ENCODE measurements at places on chromosomes 4 and X.

DNA sequence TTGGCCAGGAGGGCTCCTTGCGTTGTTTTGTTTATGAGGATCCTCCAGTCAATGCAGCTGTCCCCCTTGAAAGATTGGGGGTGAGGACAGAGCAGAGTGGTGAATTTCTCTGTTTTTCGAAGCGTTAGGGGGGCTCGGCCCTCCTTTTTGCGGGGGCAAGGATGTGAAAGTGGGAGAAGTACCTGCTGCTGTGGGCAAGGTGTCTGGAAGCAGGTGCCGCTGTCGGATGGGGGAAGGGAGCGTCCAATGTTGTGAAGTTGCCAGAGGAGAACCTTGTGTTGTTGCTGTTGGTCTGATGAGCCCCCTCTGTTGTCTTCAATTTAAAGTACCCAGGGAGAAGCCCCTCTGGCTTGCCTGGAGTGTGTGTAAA, 613 bp downstream of the GLRB start:
- DNase-seq = no peak
- peak overlapping the region; percentile 71 for H3K4me3 ChIP-seq
- H3K27ac ChIP-seq = no peak overlapping the region

DNA sequence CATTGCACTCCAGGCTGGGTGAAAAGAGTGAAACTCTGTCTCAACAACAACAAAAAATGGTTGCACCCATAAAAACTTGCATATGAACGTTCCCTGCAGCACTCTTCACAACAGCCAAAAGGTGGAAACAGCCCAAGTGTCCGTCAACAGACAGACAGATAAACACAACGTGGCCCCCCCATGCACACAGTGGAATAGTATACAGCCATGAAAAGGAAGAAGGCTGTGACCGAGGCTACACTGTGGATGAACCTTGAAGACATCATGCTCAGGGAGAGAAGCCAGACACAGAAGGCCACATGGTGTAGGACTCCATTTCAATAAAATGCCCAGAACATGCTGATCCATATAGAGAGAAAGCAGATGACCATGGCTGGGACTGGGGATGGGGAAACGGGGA, 33.5 kb upstream of the ASMTL start:
- H3K4me3 ChIP-seq = no peak overlapping the region
- peak overlapping the region; percentile 65 for H3K27ac ChIP-seq
- no peaks in the 10 kb centered on the region for H3K36me3 ChIP-seq
- no peaks in the 10 kb centered on the region for H3K27me3 ChIP-seq

- H3K4me1 ChIP-seq = no peaks in the 10 kb centered on the region
- no peak overlapping the region for H3K27ac ChIP-seq
- H3K36me3 ChIP-seq = no peaks in the 10 kb centered on the region
- DNase-seq = no peak
Observed at GRCh38 chr4:111930659-111931058, 214.6 kb upstream of the FAM241A start.

GRCh38 chr4:18691431-18692200, 670.1 kb upstream of the LCORL start:
- no peaks in the 10 kb centered on the region for H3K27me3 ChIP-seq
- no peak overlapping the region for H3K4me3 ChIP-seq
- no peaks in the 10 kb centered on the region for H3K4me1 ChIP-seq
- no peak overlapping the region for H3K27ac ChIP-seq

DNA sequence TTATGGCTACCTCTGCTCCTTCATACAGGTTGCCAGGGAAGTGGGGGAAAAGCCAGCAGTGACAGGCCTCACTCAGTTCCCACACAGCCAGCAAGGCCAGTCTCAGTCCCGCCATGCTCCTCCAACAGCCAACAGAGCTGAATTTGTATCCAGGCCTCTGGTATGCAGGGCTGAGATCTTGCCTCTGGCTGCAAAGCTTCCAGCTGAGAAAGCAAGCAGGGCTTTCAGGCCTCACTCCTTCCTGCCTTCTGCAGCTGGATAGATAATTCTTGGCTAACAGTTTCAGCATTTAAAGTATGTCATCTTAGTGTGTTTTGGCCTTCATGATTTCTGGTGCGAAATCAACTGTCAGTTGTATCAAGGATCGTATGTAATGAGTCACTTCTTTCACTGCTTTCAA, 103.6 kb downstream of the GNL3L start:
- H3K36me3 ChIP-seq = no peaks in the 10 kb centered on the region
- H3K27ac ChIP-seq = no peak overlapping the region
- H3K27me3 ChIP-seq = no peaks in the 10 kb centered on the region
- H3K4me1 ChIP-seq = no peaks in the 10 kb centered on the region

- H3K27me3 ChIP-seq = no peaks in the 10 kb centered on the region
- no peak overlapping the region for H3K4me3 ChIP-seq
- no peak for DNase-seq
- H3K36me3 ChIP-seq = no peaks in the 10 kb centered on the region
- no peak overlapping the region for H3K27ac ChIP-seq
- H3K4me1 ChIP-seq = no peaks in the 10 kb centered on the region
Observed at GRCh38 chr4:67366311-67366861, 178.9 kb downstream of the CENPC start.

DNA sequence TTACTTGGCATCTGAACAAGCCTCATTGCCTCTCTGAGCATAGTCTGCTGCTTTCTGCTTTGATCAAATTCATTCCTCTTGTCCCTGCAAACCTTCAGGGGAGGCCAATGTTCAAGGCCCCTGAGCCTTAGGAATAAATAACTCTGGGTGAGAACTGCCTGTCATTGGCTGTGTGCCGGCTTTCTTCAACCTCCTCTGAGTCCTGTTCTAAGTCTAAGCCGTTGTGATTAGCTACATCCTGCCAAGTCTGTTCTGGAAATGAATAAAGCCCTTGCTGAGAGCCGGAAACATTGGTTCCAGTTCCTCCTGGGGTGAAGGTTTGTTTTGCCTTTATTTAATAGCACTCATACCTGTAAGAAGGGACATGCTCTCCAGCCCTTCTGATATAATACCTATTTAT, 13.8 kb downstream of the RNF4 start:
- DNase-seq = no peak
- no peaks in the 10 kb centered on the region for H3K36me3 ChIP-seq
- peak overlapping the region; percentile 32 for H3K27ac ChIP-seq
- no peaks in the 10 kb centered on the region for H3K27me3 ChIP-seq
- no peak overlapping the region for H3K4me3 ChIP-seq

DNA sequence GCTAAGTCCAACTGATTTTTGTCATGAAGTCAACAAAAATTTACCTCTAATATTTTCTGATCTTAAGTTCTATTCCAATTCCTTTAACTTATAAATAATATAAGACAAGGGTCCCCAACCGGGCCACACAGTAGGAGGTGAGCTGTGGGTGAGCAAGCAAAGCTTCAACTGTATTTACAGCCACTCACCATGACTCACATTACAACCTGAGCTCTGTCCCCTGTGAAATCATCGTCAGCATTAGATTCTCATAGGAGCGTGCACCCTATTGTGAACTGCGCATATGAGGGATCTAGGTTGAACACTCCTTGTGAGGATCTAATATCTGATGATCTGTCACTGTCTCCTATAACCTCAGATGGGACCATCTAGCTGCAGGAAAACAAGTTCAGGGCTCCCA, 227.4 kb downstream of the MAPK10 start:
- no peak overlapping the region for H3K4me3 ChIP-seq
- no peaks in the 10 kb centered on the region for H3K27me3 ChIP-seq
- DNase-seq = no peak
- H3K27ac ChIP-seq = no peak overlapping the region
- H3K36me3 ChIP-seq = no peaks in the 10 kb centered on the region
- no peaks in the 10 kb centered on the region for H3K4me1 ChIP-seq

All from esophagus muscularis mucosa (tissue), 4 donors.